ENCODE measurements at places on chromosomes 5 and 9. TPM values are rescaled to one million over a fixed set of nuclear protein-coding genes. Genes with fewer than 3 reads are reported as not detected.

The FGF18 gene
- total RNA-seq = not detected

The ADAMTS16 gene
- not detected for total RNA-seq

The ADAMTSL1 gene
- 55.4 TPM for total RNA-seq

The CCDC183 gene
- total RNA-seq = under 0.01 TPM

The PCDHB4 gene
- total RNA-seq = not detected

The IFNA13 gene
- not detected for total RNA-seq

The DIRAS2 gene
- 0.18 TPM for total RNA-seq

The LCN6 gene
- not detected for total RNA-seq

The SPATA24 gene
- 0.29 TPM for total RNA-seq

All from myometrial cell (primary cell).